Stimulated activated CD8-positive, alpha-beta memory T cell treated with anti-CD3 and anti-CD28 coated beads, Interleukin-4, amount 100 ng/mL, for 1 hour (primary cell): ENCODE measurements at places on chromosomes 6 and 20.
A peak's percentile ranks its signal among the peaks of the same experiment; 100 is the strongest.

- DNase-seq = no peak
Measured at GRCh38 chr6:17957498-17957897, 29.9 kb downstream of the KIF13A start.

- no peak for DNase-seq
Measured at GRCh38 chr20:32581839-32582658, 3.1 kb downstream of the NOL4L start.

DNA sequence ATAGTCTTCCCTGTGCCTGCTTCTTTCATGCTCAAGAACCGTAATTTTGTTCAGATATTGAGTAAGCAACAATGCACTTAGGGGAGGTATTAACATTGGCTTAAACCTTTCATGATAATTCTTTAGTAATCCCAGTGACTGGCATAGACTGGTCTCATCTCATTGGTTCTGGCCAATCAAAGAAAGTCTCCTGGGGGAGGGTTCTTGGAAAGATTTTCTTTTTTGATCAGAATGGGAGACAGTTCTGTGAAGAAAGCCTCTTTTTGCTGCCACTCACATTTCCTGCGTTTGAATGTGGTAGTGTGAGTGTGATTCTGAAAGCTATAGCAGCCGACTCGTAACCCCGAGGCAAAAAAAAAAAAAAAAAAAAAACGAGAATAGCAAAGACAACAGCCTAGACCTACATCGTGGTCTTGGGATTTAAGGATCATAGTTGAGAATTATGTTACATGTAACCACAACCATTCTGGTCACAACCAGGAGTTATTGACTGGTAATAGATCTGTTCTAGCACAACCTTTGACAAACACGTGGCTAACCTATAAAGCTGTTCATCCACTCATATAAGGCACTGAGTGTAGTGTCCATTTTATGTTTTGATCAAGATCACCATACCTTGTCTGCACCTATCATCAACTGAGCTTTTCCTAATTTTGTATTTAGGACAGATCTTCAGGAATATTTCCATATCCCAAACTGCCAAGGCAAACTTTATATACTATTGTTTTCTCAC, 15.1 kb upstream of the TMEM217 start:
- DNase-seq = no peak

GRCh38 chr6:112560651-112561050, 213.5 kb downstream of the RFPL4B start:
- no peak for DNase-seq

DNA sequence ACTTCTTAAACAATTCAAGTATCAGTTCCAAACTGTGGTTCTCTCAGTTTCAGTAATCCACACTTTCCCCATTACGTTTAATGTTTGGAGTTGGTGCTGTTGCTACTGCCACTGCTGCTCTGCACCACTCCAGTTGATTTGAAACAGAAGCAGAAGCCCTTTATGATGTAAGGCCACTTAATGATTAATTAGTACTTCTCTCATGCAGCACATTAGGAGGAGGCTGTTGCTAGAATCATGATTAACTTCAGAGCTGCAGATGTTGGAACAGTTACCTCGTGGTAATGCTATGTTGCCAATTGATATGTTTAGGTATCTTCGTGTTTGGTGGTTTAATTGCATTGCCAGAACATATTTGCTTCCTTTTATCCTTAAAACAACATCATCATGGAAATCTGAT, 986.2 kb upstream of the CITED2 start:
- no peak for DNase-seq

DNA sequence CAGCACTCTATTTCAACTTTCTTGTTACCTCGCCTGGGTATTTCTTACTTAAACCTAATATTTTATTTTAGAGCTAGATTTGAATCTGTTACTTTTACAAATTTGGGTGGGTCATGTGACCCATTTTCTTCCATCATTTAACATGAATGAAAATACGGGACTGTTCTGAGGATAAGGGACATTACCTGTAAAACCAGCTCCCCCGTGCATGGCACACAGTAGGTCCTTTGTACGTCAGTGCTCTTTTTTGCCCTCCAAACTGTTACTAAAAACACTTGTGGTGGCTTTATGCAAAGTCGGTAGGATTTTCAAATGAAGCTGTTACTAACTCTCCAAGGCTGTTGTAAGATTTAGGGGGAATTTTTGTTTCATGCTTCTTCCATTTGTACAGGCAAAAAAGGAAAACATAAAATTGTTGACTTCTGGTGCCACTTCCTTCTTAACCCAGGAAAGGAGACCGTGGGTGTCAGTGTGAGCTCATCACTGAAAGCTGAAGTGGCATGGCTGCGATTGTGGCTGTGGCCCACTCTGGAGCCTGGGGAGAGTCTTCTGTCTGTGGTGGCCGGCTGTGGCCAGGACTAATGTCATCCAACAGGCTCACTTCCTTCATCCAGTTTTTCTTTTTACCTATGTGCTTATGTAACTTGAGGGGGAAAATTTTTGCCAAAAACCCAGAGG, 40.2 kb upstream of the PXDC1 start:
- no peak for DNase-seq

DNA sequence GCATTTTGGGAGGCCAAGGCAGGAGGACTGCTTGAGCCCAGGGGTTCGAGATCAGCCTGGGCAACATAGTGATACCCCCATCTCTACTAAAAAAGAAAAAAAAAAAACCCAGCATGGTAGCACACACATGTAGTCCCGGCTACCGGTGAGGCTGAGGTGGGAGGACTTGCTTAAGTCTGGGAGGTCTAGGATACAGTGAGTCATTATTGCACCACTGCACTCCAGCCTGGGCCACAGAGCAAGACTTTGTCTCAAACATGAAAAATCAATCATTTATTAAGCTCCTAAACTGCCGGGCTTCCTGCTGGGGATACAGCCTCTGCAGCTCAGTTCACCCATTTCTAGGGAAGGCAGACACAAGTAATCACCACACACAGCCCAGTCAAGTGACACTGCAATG, 7.3 kb upstream of the USP45 start:
- no peak for DNase-seq

DNA sequence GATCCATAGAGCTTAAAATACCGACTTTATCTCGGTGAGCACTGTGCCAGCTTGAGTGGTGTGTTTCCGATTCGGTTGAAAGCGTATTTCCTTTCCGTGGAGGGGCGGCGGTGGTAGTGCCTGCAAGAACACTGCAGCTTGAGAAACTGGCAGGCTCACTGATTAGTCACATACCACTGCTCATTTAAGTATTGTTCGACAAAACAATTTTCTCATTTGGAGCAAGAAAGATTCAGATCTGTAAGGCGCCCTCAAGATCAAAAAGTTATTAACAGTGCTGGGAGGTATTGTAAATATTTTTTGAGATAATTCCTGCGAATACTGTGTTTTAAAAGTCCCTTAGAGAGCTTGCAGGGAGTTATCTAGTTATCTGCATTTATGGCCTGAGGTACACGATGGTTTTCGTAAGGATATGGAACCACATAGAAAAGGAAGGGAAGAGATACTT, 1.3 kb downstream of the MAPK14 start:
- DNase-seq = peak; percentile 28

GRCh38 chr6:16292942-16293341, 54.6 kb downstream of the GMPR start:
- DNase-seq = no peak

DNA sequence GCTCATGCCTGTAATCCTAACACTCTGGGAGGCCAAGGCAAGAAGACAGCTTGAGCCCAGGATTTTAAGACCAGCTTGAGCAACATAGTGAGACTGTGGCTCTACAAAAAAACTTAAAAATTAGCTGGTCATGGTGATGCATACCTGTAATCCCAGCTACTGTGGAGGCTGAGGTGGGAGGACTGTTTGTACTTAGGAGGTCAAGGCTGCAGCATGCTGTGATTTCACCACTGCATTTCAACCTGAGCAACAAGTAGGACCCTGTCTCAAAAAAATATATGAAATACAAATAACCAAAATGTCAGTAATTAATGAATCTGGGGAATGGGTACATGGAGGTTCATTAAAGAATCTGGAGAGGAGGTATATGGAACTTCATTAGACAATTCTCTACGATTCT, 9.9 kb downstream of the FKBP5 start:
- DNase-seq = no peak

GRCh38 chr20:63224412-63225081, 8.6 kb upstream of the YTHDF1 start:
- no peak for DNase-seq

DNA sequence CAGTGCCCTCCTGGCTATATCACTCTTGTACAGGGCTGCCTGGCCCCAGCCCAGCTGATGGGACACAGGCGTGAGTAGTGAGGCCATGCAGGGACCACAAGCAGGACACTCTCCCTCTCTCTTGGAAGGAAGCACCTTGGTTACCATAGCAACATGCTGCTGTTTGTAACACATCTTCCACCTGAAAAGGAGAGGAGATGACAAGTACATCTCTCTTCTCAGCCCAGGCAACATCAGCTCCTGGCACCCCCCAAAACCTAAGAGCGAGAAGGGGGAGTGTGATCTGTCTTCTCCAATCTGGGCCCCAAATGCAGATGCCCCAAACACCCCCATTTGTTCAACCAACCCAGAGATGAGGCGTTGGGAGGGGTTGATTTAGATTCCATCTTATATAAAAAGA, 49.9 kb downstream of the KCNB1 start:
- DNase-seq = no peak

GRCh38 chr6:133610227-133610840, 278.6 kb upstream of the TCF21 start:
- DNase-seq = no peak

- no peak for DNase-seq
Measured at GRCh38 chr20:31604567-31605030, 490 bp upstream of the ID1 start.

GRCh38 chr6:114142258-114142657, 171.3 kb upstream of the HDAC2 start:
- no peak for DNase-seq

GRCh38 chr6:35057449-35058357, 83.4 kb downstream of the TCP11 start:
- no peak for DNase-seq

DNA sequence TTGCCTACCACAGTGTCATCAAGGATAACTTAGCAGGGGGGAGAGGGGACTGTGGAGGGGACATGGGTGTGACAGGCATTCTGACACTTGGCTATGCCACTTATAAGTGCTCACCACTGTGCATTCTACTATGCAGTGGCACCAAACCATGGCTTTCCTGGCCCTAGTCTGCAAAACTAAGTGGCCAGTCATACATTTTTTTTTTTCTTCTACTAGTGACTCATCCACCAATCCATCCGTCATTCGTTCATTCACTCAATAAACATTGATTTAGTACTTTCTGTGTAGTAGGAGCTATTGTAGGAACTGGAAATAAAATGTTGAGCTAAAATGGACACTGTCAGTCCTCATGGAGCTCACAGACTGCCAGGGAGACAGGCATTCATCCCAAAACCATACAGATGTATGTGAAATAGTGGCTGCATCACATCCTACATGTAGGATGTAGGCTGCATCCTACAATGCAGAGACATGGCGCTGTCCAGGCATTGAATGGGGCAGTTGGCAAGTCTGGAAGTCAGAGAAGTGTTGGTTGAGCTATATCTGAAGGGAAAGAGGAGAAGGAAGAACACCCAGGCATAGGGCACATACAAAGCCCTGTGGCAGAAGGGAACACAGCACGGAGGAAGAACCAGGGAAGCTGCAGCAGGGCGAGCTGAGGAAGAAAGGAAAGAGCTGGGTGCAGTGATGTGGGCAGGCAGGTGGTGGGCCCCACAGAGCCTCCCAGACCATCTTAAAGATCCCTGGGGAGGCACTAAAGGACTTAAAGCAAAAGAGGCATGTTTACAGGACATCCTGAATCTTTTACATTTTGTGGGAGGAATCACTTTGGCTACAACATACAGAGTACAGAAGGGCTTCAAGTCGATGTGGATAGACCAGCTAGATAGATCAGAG, 224.4 kb downstream of the UST start:
- DNase-seq = no peak

- DNase-seq = no peak
Measured at GRCh38 chr20:57736738-57737347, 27.0 kb upstream of the PMEPA1 start.

- no peak for DNase-seq
Measured at GRCh38 chr6:8831366-8832152, 396.2 kb upstream of the SLC35B3 start.

DNA sequence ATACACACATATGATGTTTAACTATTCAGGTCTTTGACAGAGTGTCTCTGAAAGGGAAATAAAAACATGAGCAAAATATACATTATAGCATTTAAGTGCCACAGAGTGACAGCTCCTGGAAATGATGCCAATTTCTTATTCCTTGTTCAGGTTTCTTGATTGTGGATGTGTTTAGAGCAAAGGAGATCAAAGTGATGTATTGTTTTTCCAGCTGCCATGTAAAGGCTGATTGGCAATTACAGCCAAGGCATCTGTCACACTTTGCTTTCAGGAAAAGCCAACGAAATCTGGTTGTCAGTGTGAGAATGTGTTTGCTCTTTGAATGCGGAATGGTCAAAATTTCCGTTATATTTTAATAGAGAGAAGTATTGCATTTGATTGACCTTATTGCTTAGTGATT, 347.8 kb upstream of the FLRT3 start:
- no peak for DNase-seq

DNA sequence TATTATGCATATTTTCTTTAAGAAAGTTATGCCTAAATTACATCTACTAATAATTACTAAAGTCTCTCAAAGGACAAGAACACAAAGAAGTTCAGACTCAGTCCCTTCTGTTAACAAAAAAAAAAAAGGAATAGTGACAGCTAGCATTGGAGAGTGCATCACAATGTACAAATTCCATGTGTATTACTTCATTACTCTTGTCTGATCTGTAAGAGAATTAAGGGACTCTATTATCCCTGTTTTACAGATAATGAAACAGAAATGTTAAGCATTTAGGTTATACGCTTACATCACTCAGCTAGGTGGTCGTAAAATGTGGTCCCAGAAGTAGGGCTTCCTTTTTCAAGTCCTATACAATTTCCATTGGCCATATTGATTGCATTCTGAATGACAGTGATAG, 17.2 kb upstream of the VNN1 start:
- no peak for DNase-seq

DNA sequence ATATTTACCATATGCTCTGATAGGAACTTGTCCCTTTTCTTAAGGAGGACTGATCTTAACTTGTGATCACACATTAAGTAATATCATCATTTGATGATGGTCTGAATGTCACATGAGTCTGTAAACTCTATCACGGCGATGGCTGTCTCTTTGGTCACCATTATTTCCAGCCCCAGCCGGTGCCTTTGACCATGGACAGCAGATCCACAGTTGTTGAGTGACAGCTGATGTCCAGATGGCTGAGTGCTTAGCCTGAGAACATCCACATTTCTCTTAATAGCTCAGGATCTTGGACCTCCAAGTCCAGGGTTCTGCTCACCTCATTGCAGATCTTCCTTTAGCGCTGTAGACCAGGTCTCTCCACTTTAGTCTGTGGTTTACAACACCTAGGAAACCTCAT, 171.0 kb downstream of the TBC1D7 start:
- DNase-seq = no peak

- DNase-seq = no peak
Measured at GRCh38 chr20:38129893-38130609, 35.0 kb downstream of the TGM2 start.

DNA sequence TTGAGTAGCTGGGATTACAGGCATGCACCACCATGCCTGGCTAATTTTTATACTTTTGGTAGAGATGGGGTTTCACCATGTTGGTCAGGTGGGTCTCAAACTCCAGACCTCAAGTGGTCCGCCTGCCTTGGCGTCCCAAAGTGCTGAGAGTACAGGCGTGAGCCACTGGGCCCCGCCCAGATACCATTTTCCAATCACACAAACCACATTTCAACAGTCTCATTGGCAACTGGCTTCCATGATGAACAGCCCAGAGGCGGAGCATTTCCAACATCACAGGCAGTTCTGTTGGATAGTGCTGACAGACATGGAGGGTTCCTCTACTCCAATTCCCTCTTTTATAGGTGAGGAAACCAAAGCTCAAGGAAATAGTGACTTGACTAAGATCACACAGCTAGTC, 43.9 kb upstream of the PLCB4 start:
- DNase-seq = no peak
